ENCODE measurements at places on chromosomes 7 and 10.

DNA sequence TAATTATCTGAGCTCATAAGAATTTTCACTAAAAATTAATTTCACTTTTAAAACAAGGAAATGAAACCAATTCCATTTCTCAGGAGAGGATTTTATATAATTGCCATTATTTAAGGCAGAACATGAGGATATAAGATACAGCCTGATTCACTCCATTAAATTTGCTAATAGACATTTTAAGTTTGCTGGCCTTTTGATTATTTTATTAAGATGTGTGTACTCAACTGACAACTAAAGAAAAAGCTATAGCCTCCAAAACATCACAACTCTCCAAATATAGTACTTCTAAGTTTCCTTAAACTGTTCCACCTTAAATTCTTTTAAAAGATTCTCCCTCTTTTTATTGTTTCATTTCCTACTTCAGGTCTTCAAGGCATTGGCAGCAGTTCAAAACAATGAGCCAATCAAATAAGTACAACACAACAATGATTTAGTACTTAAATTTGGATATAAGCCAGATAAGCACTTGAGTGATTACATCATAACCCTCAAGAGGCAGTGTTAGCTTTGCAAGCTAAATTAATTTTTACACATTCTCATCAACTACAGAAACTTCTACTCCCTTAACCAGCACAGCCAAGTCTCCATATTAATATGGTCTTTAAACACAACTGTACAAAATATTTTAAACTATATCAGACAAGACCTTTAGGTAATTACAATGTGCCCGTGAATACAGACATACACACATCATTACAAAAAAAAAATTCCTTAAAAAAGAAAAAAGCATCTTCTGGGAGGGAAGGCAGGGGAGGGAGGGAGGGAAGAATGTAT, 121.8 kb downstream of the KMT2C start:
- no peak for DNase-seq

DNA sequence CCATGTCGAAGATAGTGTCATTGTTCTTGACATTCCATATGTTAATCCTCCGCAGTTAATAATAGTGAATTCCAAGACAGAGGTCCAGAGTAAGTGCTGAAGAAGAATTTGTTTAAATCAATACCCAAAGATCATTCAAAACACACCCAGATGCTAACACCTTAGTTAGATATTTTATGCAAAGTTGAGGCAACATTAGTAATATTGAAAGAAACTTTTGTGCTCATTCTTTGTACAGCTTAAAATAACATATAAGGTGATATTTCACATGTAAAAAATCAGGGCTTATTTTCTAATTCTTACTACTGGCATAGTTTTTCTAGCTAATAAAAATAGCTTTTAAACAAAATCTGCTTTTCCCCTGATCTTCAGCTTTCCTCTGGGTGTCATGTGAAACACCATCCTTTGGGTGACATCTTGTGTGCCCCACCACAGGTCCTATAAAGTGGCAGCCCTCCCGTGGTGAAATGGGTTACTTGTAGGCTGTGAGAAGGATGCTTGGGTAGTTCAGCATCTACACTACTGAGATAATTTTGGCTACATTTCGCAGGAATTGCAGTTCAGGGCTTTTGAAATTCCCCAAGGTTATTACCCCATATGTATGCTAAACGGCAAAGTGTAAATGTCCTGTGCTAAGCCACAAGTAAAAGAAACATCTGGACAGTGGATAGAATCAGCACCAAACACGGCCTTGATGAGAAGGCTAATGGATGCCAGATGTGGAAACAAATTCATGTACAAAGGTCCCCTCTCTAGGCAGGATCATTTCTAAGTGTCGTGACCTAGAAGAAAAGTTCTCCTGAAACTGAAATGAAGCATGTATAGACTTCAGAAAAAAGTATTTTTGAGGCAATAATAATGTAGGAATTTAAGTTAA, 105.4 kb downstream of the GRM3 start:
- DNase-seq: no peak

GRCh38 chr10:73439055-73439454, 5.7 kb upstream of the MSS51 start:
- DNase-seq: no peak

GRCh38 chr7:32935558-32935957, 21.7 kb upstream of the FKBP9 start:
- DNase-seq: no peak

DNA sequence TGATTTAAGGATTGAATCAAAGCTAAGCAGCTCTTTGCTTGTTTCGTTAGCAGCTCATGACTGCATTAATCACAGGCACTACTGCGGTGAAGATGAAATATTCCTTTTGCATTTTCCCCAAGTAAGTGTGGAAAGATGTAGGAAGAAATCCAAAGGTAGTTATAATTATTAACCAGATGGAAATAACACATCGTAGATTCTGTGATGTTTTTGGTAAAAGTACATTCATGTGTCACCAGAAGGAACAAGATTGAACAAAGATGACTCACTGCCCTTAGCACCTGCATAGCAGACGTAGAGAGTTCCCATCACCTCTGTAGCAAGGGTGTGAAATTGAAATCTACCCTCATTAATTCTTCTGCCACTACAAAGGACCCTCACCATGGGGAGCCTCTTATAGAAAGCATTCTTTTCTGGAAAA, 37.1 kb downstream of the SMURF1 start:
- no peak for DNase-seq

GRCh38 chr7:8177109-8177933, 84.6 kb downstream of the ICA1 start:
- no peak for DNase-seq

All from stimulated activated CD4-positive, alpha-beta T cell treated with anti-CD3 and anti-CD28 coated beads, Interleukin-1b, Interleukin-23, amount 100 ng/mL, for 1 hour (primary cell).